ENCODE measurements at places on chromosomes 6 and 20.

DNA sequence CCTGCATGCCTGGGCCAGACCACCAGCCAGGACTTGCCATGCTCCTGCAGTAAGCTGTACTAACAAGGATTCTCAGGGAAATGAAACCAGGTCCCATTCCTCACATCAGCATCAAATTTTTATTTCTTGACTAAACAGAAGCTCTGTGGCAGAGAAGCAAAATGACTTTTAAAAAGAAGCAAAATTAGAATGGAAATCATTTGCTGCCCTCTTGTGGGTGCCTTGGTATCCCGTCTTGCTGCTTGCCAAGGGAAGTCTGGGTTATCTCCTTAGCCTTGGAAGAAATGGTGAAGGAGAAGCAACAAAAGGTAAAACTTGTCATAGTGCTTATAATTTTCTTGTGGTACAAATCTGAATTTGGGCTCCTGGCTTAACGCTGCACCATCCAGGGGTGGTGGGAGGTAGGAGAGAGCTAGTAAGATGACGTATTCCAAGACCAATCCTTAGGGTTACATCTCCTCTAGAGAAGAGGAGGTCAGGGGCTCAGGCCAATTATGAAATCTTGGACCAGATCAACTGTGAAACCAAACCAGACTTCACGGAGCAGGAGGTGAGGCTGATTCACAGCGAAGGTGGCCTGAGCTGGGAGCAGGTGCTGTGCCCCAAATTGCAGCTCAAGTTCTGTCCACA, 107.5 kb downstream of the FAXC start:
- no peak for DNase-seq

DNA sequence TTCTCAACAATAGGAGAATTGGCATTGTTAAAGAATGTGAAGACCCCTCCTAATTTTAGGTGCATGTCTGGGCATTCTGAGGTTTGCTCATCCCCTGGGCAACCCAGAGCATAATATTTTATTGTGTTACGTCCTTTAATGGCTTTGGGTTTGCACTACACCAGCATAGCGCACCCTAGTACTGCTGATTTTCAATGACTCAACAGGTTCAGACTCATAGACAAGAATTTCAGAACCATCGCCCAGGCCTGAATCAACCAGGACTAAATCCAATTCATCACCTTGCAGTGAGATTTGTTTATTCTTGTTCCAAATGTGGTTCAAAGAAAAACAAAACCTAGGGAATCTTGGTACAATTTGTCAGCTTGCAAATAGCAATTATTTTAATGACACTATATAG, 137.8 kb upstream of the PHACTR1 start:
- no peak for DNase-seq

- peak; percentile 46 for DNase-seq
Measured at GRCh38 chr6:111597291-111598086, 8.2 kb downstream of the TRAF3IP2 start.

GRCh38 chr6:79878142-79878748, 69.1 kb downstream of the ELOVL4 start:
- peak; percentile 54 for DNase-seq

DNA sequence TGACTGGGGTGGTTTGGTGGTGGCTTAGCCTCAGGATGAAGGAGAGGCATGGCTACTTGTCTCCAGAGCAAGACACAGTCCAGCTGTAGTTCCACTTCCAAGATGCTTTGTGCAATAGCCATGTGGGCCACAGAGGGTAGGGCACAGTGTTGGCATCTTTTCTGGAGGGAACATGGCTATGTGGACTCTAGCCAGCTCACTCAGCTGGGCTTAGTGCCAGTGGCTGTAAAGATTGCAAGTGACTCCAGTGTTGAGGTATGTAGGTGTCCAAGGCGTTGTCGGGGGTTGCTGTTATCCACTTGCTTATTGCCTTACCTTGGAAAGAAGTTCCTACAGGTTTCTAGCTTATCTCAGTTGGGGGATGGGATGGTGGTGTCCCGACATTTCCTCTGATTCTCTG, 233.4 kb downstream of the CD109 start:
- no peak for DNase-seq

DNA sequence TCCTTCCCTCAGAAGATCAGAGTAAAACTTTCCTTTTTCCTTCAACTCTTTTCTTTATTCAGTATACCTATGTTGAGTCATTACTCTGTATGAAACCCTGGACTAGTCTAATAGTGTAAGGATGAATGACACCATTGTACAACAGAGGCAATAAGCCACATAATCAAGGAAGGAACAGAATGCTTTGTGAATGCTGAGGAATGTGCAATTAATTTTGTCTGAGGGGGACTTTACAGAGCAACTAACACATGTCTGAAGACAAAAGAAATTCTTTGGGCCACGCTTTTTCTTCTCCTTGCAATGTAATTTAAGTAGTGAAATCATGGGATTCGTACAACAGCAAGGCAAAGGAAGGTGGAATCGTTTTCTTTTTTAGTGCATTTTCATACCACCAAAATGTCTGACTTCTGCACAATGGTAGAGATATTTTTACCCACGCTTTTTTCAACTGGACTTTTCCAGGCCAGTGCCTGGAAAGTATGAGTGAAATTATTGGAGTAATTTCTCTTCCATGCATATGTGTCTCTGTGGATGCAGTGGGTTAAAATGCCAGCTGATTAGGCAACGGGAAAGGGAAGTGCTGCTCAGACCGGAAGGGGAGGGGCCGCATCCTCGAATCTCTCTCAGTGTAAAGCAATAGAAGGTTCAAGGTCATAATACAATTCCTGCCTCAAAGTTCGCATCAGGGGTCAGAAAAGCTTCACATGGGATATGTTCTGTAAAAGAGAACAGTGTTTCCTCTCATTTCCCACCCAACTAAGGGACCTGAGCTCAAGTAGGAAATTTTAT, 89.9 kb upstream of the MTHFD1L start:
- DNase-seq: no peak

GRCh38 chr6:126232671-126233070, 107.2 kb upstream of the CENPW start:
- no peak for DNase-seq

GRCh38 chr6:51934098-51934497, 153.3 kb downstream of the PKHD1 start:
- DNase-seq: no peak

DNA sequence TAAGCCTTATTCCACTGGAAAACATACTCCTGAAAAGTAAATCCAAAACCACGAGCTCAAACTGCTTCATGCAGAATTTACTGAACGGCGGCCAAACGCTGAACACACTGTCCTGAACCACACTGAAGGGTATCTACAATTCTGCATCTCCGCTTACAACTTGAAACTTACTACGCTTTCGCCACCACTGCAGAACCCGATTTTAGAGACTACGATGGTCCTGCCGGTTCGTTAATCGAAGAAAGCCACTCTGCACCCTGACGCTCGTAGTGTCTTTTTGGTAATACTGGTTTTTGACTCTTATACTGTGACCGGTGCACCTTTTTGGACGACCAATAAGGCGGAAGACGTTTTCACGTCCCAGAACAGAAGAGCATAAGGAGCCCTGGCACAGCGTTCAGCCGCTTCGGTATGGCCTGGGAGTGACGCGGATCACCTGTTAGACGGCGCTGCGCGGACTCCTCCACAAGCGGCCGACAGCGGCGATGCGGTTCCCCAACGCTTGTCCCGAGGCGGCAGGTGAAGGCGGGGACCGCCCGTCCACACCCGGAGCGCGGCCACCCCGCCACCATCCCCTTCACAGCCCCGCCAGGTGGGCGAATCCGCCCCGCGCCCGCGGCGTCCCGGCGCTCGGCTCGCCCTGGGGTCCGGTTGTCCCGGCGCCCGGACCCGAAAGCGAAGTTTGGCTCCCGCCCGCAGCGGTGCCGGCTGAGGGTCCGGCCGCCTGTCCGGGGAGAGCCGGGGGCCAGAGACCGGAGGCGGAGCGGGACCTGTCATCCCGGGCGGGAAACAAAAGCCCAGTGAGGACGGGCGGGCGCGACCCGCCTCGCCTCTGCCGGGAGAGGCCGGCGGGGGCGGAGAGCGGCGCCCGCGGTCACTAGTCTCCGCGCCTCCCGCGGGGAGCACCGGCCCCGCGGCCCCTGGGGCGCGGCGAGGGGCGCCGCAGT, 784 bp downstream of the FKBP5 start:
- peak; percentile 76 for DNase-seq

GRCh38 chr6:138160329-138161087, 1.2 kb upstream of the ARFGEF3 start:
- no peak for DNase-seq

- DNase-seq: no peak
Measured at GRCh38 chr6:149166747-149167146, 150.8 kb upstream of the TAB2 start.

- no peak for DNase-seq
Measured at GRCh38 chr6:80003826-80004172, 650 bp upstream of the TTK start.

DNA sequence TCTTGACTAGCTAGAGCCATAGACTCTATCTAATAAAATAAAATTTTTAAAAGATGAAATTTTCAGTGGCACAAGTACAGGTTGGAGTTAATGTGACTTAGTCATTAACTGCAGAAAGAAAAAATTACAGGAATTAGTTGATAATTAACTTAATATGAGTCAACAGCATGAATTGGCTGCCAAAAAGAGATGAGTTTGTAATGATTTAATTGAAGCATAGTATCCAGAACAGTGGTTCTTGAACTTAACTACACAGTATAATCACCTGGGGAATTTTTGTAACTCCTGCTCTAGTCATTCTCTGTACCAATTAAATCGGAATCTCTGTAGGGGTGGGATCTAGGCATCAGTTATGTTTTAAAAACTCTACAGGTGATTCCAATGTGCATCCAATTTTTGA, 46.3 kb upstream of the HMGN3 start:
- DNase-seq: no peak

DNA sequence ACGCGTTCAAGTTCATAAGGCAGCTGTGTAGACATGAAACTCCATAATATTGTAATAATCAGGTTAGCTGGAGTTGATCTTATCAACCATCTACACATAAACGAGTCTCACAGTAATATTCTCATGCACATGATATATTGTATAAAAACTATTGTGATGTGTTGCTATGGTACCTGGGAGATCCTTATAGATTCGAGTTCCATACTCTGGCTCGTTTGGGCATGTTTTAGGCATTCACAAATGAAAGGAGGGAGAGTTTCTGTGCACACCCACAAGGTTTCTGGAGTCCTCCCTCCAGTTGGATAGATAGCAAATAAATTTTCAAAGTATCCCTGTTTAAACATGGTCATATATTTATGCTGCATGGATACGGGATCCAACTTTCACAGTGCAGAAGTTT, 567.5 kb upstream of the SLC35B3 start:
- no peak for DNase-seq

DNA sequence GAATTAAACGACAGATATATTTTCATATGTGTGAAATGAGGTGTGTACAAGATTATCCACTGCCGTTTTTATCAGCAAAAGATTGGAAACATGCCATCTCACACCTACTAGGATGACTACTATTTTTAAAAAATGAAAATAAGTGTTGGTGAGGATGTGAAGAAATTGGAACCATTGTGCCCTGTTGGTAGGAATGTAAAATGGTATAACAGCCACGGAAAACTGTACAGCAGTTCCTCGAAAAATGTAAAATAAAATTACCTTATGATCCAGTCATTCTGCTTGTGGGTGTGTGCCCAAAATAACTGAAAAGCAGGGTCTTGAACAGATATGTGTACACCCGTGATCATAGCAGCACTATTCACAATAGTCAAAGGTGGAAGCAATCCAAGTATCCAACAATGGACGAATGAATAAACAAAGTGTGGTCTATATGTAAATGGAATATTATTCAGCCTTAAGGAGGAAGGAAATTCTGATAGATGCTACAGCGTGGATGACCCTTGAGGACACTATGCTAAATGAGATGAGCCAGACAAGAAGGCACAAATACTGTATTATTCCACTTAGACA, 27.0 kb upstream of the CCN5 start:
- DNase-seq: no peak

- DNase-seq: no peak
Measured at GRCh38 chr20:3900187-3900604, 11.0 kb downstream of the PANK2 start.

GRCh38 chr20:35269055-35269781, 8.7 kb downstream of the MMP24OS start:
- DNase-seq: peak; percentile 76

DNA sequence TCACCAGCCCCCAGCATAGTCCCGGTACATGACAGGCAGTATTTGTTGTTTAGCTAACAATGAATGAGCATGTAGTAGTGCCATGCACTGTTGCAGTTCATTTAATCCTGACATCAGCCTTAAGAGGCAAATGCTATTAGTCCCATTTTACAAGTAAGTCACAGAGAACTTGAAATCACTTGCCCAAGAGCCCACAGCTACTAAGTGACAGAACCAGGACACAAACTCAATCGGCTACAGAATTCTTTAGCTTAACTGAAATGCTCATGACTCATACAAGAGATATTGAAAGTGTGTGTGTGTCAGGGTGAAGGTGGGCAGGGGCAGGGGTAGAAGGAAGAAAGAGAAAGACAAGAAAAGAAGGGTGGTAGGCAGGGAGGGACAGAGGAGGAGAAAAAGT, 52.7 kb downstream of the UNC5CL start:
- no peak for DNase-seq

- DNase-seq: no peak
Measured at GRCh38 chr20:63547725-63548480, at the start of gene SRMS. Gene SRMS, minus strand, starts transcription at chr20:63547749. Its CDS starts 286 bp downstream, at chr20:63547463.

DNA sequence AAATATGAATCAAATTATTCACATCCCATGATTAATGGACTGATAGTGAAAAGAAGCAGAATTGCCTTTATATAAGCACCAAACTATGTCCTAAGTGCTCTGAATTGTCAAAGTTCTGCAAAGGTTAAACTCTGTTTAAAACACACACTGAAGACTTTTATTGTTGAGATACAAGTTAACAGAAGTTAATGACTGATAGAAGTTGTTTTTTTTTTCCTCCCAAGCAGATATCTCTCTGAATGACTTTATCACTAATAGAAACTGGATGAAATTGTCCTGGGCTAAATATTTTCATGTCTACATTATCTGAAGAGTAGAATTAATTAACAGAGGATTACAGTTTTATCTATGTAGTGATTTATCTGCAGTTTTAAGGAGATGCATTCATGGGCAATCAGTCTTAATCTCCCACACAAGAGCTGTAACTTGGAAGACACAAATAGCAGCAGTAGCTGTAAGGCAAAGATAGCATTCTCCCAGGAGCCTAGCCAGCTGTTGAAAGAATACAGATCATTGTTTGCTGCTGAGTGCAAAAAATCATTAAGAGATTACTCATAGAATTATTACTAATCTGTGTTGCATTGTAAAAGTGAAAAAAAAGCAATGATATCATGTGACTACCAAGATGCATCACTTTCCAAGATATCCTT, 49.9 kb downstream of the BMP5 start:
- DNase-seq: no peak

DNA sequence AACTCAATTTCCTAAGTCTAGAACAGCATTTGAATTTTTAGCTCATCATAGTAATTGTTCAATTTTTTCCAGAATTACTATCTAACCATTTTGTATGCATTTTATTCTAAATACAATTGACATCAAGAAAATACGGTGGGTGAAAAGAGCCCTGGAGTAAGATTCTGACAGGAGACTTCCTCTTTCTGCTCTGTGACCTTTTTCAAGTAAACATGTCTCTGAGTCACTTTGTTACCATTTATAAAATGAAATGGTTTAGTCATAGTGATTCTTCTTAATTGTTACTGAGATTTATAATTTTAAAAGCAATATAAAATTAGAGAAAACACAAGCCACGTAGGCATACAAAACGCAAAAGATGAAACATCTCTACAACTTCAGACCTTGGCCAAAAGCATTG, 80.2 kb downstream of the PLCB1 start:
- DNase-seq: no peak

GRCh38 chr20:57748601-57749130, 38.9 kb upstream of the PMEPA1 start:
- DNase-seq: peak; percentile 90

GRCh38 chr6:139133262-139134063, 1.4 kb upstream of the HECA start:
- DNase-seq: no peak
